Suprapubic skin (tissue), 4 donors: ENCODE measurements at places on chromosomes 5 and 9. TPM values are rescaled to one million over a fixed set of nuclear protein-coding genes. Genes with fewer than 3 reads are reported as not detected.

- no peak for DNase-seq
These were observed 125.1 kb downstream of the BARX1 start for GRCh38 chr9:93830012-93830596.

DNA sequence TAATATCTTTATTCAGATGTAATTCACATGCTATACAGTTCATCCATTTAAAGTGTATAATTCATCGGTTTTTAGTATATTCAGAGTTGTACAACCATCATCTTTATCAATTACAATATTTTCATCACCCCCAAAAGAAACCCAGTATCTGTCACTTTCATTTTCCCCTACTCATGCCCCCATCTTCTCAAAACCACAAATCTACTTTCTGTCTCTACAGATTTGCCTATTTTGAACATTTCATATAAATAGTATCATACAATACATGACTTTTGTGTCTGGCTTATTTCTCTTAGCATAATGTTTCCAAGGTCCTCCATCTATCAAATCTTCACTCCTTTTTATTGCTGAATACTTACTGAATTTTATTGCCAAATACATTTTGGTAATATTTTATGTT is 305.1 kb upstream of the SGCD start:
- no peak for DNase-seq

GRCh38 chr5:146052780-146053179 is 52.6 kb downstream of the PLAC8L1 start:
- no peak for DNase-seq

DNA sequence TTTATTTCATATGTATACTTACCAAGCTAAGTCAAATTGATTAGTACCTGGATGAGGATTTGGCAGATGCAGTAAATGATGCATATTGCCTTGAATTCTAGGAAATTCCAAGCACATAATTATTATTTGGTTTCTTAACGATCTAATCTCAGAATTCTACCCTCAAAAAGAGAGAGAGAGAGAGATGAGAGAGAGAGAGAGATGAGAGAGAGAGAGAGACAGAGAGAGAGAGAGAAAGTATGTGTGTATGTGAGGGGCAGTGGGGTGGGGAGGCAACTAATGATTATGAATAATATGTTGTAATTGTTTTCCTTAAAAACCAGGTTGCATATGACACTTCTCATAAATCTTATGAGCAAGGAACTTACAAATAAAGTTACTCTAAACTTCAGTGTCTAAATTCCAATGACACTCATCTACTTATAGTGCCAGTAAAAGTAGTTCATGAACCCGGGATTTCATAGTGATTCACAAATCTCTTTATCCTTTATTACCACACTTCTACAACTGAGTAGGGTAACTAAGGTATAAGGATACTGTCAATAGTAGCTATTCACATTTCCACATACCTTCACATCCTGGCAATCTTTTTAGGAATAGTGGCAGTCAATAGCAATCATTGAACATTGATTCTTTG is 60.5 kb upstream of the EDIL3 start:
- no peak for DNase-seq

Gene ITGA2
- 54.5 TPM for total RNA-seq
